Skeletal muscle cell (primary cell): ENCODE measurements at places on chromosomes 2 and 18.
A peak's percentile ranks its signal among the peaks of the same experiment; 100 is the strongest.

DNA sequence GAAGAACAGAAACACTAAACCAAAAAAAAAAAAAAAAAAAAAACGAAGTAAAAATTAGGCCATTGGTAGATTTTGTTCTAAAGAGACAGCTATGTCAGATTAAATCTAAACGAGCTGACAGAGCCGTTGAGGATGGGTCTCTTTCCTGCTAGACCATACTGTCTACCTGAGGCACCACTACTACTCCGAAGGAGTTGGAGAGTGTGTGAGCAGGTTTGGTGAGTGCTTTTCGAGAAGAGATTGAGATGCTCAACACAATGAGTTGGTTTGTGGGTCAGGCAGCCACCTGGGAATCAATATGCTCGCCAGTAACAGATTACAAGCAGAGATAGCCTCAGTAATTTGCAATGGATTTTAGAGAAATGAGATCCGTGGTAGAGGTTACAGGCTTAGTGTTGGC, 281.5 kb upstream of the EPAS1 start:
- DNase-seq: no peak

DNA sequence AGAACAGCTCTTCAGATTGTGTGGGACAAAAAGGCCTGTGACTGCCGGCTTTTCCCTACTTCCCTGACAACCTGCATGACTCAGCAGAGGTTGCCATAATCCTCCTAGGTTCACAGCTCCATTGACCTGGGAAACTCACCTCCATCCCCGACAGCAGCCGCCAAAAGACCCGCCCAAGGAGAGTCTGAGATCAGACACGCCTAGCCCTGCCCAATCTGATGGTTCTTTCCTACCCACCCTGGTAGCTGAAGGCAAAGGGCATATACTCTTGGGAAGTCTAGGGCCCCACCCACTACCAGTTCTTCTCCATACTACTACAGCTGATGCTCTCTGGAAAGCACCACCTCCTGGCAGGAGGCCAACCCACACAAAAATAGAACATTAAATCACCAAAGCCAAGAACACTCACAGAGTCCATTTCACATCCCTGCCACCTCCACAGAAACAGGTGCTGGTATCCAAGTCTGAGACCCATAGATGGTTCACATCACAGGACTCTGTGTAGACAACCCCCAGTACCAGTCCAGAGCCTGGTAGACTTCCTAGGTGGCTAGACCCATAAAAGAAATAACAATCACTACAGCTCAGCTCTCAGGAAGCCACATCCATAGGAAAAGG, 140.6 kb downstream of the NETO1 start:
- no peak for DNase-seq

GRCh38 chr18:23718243-23718720, 29.0 kb downstream of the LAMA3 start:
- peak; percentile 75 for DNase-seq

DNA sequence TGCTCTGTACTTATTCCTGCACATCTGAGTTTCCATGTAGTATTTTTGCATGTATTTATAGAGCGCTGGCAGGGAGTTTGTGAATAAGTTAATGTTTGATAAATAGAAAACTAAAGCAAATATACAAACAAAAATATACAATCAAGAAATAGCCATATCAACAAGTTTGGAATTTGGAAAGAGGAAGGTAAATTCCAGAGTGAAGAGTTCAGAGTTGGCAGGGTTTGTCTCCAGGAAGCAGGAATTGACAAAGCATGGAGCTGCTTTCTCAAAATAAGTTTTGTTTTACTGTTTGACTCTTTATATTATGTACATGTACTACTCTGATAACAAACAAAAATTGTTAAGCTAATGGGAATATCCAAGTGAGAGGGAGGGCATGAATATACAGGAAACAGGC, 80.3 kb downstream of the SPOPL start:
- DNase-seq: no peak

DNA sequence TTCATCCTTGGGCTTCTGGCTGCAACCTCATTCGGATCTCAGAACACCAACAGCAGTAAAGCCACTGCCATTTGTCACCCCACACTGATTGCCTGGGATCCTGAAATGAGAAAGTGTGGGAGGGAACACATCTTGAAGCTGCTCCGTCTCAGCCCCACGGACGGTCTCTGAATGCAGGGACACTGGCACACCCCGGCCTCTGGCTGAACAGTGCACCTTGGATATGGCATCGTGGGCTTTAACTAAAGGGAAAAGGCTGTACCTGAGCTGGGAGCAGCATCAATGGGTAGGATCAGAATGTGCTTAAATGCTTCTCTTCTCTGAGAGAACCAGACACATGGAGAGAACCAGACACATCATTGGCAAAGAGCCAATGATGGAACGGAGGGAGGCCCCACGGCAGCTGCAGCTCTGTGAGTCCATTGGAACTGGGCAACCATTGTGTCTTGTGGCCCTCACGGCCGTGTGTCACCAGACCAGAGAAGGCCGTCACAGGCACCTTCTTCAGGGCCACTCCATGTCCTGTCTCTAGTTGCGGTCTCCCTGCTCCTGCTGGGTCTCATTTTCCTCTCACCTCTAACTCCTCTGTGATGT, 193.4 kb upstream of the MYT1L start:
- no peak for DNase-seq

DNA sequence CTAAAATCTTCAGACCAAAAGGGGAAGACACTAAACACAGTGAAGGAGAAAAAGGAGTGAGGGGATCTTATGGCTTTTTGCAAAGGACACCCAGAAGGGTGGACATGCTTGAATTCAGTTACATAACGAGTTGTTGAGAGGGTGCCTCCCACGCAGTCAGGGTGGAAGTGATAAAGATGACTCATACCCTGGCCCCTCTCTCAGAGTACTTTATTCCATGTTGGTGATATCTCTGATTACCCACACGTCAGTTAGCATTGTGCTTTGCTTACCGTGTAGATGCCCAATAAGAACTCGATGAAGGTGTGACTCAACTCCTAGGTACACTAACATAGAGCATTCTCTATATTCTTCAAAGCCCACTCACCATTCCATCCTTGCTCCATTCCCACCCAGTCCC, 44.4 kb downstream of the EN1 start:
- no peak for DNase-seq

DNA sequence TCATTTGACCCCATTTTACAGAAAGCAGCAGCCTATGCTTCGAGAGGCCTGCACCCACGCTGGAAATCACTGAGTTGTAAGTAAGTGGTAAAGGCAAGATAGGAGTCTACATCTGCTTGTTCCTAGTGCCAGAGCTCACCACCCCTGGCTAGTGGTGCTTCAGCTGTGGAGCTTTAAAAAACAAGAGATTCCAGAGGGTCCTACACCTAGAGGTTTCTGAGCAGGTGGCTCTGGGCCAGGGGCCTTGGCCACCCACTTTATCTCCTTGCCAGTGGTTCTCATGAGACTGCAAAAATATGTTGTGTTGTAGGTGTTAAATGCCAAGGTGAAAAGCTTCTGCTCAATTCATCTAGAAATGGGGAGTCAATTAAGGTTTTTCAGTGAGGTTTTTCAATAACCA, 60.0 kb upstream of the SERTAD2 start:
- no peak for DNase-seq

DNA sequence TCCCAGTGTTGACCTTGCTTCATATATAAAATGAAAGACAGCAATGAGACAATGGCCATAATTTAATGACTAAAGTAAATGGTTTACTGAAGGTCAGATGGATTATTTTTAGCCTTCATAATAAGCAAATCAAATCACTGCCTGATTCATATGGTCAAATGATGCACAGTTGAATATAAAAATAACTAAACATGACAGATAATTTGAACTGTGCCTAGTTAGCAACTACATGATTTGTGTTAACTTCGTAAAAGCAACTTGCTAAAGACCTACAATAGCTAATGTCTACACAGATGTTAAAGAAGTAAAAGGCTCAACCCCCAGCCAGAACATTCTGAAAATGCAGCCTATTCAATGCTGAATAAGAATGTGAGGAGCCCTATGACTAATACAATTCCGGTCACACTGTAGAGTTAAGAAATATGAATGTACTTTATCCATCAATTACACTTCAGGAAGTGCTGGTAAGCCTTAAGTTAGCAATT, 590.8 kb upstream of the CDH2 start:
- peak; percentile 41 for DNase-seq

- DNase-seq: no peak
These were observed 81.8 kb downstream of the HDAC4 start for GRCh38 chr2:239318790-239319661.

DNA sequence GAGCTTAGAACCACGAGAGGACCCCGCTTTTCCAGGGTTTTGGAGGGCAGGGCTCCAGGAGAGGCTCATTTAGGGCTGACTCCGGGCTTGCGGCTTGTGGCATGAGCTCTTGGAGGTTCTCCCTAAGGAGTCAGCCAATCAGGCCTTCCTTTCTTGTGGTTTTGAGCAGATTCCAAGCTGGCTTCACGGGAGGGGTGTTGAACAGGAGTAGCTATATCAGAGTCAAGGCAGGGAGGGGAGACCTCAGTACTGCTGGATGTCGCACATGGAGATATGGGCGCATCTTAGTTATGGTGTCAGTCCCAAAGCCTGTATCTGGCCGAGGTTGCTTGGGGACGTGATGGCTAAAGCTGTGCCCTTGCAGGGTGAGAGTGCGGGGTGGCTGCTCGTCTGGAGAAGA, 98.6 kb downstream of the AGAP1 start:
- no peak for DNase-seq

GRCh38 chr2:189037518-189037917, 63.3 kb downstream of the COL3A1 start:
- no peak for DNase-seq

DNA sequence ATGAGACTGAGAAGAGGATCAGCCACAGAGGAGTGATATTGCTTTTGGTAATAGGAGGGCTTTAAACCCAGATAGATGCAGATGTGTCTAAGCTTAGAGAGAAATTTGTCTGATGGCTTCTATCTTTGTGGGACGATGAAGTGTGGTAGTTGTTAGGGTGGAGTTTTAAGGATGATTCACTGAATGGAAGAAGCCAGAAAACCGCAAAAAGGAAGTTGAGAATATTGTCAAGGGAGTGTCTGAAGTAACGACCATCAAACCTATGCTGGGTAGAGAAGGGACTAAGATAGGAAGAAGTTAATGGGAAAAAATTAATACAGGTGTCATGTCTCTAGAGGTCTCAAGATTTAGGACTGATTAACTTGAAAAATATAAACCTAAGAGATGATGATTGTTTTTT, 195.6 kb upstream of the MC4R start:
- no peak for DNase-seq

GRCh38 chr2:50951437-50951836, 80.5 kb downstream of the NRXN1 start:
- DNase-seq: no peak

DNA sequence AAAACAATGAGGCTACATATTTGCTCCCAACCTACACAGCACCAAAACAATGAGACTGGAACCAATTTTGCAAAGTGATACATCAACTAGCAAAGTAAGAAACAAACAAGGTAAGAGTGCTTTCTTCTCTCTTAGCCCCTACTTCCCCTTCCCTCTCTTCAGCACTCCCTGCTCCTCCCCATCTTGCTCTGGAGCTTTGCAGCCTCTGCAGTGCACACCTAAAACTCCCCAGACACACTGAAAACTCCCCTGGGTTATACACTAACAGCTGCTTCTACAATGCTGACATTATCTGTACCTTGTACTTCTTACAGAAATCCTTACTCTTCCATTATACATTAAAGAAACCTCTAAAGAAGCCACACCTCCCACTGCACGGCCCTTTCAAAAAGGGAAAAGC, 93.7 kb downstream of the RBMS1 start:
- no peak for DNase-seq

DNA sequence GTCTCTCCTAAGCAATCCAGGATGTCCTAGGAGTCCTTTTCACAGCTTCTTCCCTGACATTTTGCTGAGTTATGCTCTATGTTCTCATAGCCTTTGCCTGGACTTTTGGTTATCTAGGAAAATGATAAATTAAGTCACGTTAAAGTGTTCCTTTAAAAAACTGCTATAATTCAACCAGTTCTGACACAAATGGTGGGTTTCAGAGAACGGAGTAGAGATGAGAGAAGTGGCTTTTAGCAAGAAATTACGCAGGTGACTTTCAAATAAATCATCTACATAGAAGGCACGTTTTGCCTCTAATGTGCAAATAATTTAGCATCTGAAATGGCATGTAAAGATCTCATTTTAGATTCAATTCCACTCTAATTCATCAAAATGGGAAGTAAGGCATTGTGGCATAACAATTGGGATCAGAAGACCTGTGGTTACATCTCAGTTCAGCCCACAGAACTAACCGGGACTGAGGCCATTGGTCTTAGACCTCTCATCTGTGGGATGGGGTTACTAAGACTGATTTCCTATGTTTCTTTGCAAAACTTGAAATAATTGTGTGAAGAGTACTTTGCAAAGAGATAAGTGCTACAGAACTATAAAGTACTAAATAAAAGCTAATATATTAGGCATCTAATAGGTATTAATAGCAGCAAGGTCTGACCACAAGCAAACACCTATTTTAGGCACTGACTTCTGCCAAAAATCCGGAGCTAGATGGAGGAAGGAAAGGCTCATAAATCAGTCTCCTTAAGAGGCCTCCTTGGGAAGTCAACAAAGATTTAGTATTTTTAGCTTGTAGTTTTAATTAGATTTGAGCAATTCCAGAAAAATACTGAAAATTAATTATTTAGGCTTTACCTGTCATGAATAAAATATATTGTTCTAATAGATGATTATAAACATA, 211.4 kb downstream of the PIEZO2 start:
- no peak for DNase-seq

DNA sequence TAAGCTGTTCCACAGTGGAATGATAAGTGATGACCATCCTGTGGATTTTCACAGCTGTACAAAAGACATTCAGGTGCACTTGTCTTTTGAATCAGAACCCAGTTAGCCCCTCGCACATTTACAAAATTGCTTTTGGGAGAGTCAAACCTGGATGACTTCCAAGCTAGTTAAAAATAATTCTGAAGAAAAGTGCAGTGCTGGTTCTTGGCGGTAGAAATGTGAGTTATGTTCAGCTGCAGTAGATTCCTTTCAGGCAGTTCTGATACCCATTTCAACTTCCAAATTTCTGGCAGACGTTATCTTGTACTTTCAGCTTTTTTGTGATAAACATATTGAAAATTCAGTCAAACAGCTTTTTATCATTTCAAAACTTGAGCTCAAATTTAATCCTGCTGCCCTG, 324.7 kb downstream of the NRXN1 start:
- no peak for DNase-seq

DNA sequence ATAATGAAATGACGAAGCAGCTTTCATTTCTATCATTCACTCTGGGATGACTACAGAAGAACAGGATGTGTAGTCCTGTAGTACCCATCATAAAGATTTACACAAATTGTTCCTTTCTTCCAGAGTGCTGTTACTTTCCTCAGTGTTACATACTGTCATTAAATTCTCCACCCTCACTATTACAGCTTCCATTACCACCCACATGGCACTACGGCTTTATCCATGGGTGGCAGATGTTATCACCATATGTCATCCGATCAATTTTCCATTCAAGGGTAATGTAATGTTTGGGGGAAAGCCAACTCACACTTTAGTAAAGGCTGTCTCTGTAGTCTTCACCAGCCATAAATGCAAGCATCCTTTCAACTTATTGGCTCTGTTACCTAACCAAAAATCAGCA, 7.1 kb upstream of the CSRNP3 start:
- no peak for DNase-seq

DNA sequence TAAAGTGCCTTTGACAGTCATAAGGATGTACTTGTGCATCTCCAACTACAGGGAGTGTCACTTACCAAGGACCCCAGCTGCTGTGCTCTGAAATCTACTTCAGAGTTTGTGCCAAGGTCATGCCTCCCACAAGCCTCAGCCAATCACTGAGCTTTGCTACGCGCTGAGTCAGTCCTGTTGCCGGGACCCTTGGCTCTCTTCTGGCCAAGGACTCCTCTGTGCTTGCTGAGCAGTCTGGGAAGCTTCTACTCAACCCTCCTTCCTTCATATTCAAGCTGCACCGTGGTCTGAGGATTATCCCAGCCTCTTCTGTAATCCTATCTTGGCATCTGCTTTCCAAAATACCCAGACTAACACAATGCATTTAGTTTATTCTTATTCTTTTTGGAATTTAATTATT, 398.9 kb upstream of the FANCL start:
- DNase-seq: no peak
